ENCODE measurements at places on chromosomes 5 and 9.

- DNase-seq, result no peak
Measured at GRCh38 chr9:87401681-87402080, 96.0 kb upstream of the DAPK1 start.

DNA sequence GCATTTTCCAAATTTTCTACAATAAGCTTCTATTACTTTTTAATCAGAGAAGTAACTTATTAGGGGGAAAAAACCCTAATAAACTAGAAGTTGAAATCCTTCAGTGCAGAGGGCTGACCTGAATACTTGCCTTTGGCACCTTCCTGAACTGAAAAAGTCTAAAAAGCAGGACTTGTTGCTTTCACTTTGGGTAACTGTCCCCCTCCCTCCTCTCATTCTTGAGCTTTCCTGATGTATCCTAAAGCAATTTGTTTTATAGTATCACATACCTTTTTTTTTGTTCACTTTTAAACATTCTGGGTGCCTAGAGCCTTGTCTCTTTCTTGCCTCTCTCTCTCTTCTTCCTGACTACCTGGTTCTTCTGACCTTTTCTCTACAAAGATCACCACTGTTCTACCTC lies 64.0 kb upstream of the ERBIN start:
- peak; percentile 44 for DNase-seq

DNA sequence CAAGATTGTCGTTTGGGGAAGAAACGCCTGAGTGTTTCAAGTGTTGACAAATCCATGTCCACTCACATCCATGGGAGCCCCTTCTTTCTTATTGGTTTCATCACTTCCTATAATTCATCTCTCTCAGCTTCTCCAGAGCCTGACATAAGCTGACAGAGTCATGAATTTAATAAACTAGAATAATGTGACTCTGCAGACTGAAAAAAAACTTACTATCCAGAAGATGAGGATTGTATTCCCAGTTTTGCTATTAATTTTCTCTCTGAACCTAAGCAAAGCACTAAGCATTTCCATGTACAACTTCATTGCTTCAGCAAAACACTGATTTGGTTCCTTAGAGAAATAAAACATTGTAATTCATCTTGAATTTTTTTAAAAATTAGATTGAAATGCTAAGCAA lies 691.8 kb downstream of the MTRR start:
- no peak for DNase-seq

- DNase-seq, result no peak
Measured at GRCh38 chr5:147776989-147777388, 5.5 kb downstream of the JAKMIP2 start.
